ENCODE measurements at places on chromosomes 2 and 18.

GRCh38 chr18:23539296-23539695 lies 36.0 kb downstream of the RMC1 start:
- DNase-seq, result no peak

DNA sequence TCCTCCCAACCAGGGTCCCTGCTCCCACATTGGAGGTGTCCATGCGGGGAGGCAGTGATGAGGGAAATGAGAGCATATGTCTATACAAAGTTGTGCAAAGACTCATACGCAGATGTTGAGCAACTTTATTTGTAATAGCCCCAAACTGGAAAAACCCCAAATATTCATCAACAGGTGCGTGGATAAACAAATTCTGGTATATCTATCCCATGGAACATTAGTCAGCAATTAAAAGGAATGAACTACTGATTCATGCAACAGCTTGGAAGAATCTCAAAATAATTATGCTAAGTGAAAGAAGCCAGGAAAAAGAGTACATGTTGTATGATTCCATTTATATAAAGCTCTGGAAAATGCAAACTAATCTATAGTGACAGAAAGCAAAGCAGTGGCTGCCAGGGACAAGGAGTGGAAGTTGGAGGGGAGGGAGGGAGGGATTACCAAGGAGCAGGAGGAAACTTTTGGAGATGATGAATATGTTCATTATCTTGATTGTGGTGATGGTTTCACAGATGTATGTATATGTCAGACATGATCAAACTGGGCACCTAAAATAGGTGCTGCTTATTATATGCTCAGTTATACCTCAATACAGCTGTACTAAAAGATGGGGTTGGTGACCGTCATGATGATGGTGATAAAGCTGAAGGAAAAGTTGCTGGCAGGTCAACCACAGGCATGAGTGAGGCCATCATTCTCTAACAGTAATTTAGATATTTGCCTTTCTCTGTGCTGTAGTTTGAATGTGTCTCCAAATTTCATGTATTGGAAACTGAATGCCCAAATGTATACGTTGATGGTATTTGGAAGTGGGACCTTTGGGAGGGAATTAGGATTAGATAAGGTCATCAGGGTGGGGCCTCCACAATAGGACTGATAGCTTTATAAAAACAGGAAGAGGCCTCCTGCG lies 270.9 kb downstream of the CYP26B1 start:
- no peak for DNase-seq

- DNase-seq, result no peak
Observed at GRCh38 chr2:240033330-240033678, 3.1 kb upstream of the OR6B2 start.

GRCh38 chr18:10404168-10404567 lies 50.3 kb upstream of the APCDD1 start:
- no peak for DNase-seq

GRCh38 chr2:27747827-27748352 lies 23.6 kb upstream of the MRPL33 start:
- no peak for DNase-seq

- no peak for DNase-seq
Observed at GRCh38 chr2:133927894-133928293, 326.0 kb upstream of the MGAT5 start.

GRCh38 chr2:236107536-236107935 lies 60.6 kb downstream of the GBX2 start:
- no peak for DNase-seq

- no peak for DNase-seq
Observed at GRCh38 chr2:233354971-233355574, 779 bp downstream of the DGKD start.

DNA sequence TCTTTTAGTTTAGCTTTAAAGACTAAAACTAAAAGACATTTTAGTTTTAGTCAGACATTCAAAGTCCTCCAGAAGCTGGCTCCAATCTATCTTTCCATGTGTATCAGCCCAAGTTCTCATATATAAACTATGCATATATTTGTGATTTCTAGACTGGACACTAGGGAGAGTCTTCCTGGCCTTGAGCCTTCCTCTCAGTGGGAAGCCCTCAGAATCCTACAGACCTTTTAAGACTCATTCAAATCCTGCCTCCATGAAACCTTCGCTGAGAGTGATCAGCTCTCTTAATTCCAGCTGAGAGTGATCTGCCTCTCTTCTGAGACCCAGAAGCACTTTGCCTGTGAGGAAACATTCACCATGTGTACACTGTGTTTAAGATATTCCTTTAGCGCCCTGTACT lies 452.7 kb downstream of the TGIF1 start:
- no peak for DNase-seq

GRCh38 chr18:36580266-36580665 lies 248.5 kb downstream of the TPGS2 start:
- no peak for DNase-seq

DNA sequence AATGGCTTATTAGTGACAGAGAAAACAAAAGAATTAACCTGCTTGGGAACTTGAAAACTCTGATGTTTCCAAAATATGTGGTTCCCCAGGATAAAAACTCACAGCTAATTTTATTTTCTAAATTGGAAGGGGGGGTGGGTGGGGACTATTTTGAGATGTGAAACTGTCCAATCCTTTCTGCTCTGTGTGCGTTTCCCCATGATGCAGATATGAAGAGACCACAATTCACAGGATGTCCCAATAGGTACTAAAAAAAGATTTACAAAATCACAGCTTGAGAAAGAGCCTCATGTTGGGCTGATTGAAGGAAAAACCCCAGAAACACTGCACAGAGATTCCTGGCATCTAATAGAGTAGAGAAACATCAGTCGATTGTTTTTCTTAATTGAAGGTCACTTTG lies 273.2 kb downstream of the ARHGAP15 start:
- DNase-seq, result no peak

- DNase-seq, result no peak
Observed at GRCh38 chr2:59167514-59167913, 926.4 kb upstream of the FANCL start.

DNA sequence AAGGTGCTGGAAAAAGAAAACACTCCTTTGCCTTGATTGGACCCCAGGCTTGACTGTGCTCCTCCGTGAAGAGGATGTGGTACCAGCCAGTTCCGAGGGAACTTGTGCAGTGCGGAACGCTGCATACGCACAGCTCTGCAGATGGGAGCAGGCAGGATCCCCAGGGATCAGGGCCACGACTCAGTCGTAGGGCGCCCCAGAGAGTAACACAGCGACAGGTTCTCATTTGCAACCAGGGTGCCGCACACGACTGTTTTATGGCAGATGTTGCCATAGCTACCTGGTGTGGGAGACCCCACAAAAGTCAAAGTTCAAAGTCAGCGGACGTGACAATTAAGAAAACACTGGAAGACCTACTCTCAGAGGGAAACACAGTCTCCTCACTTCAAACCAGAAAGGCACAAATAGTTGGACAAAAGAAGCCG lies 779 bp downstream of the MALL start:
- DNase-seq, result no peak

DNA sequence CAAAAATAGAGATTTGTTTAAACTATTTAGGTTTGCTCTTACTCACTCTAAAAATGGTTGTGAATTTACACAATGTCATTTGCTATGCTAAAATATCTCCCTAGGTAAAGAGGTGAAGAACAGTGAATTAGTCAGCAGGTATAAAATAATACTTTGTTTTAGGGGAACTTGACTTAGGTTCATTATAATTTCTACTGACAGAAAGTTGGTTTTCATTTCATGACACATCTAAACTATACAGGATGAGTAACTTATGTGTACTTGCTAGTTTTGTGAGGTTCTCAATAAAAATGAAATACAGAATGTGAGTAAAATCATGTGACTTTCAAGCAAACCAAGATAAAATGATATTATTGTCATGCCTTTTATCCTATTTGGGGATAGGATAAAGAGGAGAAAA lies 66.0 kb downstream of the DIS3L2 start:
- DNase-seq, result no peak

DNA sequence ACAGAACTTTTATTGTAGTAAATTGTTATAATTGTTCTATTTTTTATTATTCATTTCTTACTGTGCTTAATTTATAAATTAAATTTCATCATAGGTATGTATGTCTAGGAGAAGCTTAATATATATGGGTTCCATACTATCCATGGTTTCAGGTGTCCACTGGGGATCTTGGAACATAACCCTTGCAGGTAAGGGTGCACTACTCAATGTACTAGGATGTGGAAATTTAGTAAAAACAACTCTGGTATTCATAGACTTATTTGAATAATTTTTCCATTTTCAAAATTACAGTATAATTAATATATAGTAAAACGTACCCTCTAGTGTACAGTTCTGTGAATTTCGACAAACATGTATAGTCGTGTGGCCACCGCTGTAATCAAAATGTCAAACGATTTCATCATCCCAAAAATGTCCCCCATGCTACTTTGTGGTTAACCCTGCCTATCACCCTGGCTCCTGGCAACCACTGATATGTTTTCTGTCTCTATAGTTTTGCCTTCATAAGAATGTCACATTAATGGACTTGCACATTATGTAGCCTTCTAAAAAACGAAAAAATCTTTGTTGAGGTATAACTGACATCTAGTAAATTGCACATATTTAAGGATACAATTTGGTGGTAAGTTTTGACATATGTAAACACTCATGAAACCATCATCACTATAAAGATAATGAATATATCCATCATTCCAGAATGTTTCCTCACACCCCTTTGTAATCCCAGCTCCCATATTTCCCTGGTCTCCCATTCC lies 45.7 kb downstream of the ARL5A start:
- peak; percentile 88 for DNase-seq

DNA sequence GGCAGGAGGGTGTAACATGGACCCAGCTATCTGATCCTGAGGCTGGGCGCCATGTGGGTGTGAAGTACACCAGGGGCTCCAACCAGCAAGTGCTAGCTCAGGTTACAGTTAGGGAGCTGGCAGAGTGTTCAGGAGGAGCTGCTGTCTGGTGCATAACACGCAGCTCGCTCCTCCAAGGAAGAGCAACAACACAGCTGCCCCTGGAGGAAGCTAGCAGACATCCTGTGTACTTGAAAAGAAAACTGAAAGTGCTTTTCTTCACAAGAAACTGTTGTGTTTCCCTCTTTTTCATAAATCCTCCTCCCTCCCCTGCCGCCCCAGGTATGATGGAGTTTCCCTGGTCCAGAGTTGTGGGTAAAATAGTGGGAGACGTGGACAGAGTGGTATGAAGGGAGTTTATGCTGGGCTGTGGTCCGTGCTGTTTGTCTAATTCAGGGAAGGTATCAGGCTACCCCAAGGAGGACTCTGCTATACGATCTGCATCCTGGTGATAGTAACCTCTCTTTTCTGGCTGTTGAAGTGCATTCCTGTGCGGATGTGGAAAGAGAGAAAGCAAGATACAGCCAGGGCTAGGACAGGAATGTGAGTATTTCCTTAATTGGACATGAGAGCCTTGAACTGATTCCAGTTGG lies 6.1 kb upstream of the LBH start:
- DNase-seq, result no peak

GRCh38 chr2:8693157-8693821 lies 11.4 kb downstream of the ID2 start:
- DNase-seq, result peak; percentile 77

- DNase-seq, result no peak
Observed at GRCh38 chr2:102258386-102259074, 52.8 kb upstream of the IL1RL1 start.

DNA sequence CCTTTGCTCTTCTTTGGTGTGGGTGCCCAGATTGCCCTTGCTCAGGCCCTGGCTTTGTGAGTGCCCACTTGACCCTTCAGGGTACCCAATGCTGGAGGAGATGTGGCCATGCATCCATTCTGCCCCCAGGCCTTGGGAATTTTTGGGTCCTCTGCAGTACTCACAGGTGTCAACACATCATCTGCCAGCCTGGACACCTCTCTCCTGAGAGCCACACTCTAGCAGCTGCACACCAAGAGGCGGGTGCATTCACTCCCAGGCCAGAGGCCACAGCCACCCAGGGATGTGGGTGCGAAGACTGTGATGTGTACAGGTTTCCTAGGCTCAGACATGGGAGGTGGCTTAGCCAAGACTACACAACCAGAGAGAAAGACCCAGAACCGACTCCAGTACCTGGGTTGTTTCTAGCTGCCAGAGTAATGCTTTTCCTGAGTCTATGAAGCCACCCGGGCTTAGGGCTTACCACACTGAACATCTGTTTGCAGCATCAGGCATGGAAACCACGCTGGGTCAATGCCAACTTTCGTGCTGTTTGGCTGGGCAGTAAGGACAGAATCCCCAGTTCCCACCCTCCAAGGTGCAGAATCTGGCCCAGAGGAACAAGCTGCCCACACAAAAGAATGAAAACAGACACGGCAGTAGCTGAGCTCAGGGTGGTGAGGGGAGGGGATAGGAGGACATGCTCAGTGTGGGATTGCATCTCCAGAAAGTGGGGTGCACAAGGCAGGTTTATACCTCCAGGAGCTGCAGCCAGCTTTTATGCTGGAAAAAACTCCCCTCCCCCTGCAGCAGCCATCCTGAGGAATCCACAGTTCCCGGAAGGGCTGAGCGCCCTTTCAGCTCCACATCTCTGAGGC lies 40.1 kb downstream of the KCNF1 start:
- DNase-seq, result no peak

DNA sequence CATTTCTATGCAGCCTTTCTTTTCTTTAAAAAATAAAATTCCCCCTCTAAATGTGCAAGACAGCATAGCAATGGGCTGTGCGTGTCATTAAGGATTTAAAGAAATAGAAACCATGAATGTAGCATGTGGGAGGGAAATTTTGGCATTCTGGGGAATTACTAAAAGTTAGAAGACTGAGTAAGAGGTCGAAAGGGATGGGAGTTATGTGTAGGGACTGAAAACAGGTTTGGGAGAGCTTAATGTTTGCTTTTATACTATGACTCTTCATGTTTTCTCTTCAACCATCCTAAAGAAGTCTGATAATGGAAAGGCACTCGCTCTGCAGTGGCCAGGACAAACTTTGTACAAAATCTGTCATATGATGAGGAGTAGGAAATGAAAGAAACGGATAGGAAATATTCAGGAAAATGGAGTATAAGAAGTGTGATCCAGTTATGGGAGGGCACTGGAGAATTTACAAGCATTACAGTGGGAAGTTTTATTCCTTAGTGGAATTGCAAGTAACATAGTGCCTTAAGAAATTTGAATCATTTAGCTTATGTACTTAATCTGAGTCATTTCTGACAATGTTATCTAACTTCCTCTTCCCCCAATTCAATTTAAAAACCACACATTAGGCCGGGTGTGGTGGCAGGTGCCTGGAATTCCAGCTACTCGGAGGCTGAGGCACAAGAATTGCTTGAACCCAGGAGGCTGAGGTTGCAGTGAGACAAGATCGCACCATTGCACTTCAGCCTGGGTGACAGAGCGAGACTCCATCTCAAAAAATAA lies 20.6 kb downstream of the TMEM87B start:
- no peak for DNase-seq

DNA sequence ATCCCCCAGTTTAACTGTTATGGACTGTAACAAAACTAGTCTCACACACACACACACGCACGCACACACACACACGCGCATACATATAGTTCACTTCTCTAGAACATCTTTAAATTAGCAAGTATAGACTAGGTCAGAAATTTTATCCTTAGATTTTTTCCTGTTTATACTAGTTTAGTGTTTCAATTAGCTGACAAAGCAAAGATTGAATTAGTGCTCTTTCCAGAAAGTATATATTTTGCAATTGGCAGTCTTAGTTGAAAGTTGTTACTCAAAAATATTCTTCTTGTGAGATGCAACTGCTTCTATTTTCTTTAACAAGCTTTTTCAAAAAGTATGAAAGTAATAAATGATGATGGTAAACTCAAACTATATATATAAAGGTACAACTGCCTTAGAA lies 22.5 kb downstream of the PLEKHA3 start:
- DNase-seq, result no peak

- DNase-seq, result no peak
Observed at GRCh38 chr2:17752246-17752645, 1.4 kb downstream of the SMC6 start.

Measured in K562 (cell line).